ENCODE measurements at places on chromosomes 16 and 17.

DNA sequence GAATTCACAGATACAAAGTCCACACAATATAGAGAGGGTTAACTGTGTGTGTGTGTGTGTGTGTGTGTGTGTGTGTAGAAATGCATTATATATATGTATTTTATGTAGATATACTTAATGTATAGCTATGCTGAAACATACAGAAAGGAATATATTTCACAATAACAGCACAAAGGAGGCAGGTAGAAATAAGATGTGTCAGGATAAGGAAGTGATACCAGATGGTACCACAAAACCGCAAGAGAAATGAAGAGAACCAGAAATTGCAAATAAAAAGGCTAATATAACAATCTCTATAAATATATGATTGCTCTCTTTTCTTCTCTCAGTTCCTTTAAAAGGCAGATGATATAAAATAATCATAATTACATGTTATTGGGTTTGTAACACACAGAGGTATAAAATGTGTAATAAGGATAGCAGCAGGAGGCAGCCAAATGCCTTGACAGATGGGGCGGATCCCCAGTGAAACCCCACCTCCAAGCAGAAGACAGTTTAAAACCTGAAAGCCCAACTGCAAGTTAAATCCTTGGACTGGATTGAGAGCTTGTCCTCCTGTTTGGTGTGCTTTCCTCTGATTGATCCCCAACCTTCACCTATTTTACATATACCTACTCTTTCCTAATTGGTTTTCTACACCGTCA lies 365.4 kb upstream of the C16orf82 start:
- DNase-seq = no peak

DNA sequence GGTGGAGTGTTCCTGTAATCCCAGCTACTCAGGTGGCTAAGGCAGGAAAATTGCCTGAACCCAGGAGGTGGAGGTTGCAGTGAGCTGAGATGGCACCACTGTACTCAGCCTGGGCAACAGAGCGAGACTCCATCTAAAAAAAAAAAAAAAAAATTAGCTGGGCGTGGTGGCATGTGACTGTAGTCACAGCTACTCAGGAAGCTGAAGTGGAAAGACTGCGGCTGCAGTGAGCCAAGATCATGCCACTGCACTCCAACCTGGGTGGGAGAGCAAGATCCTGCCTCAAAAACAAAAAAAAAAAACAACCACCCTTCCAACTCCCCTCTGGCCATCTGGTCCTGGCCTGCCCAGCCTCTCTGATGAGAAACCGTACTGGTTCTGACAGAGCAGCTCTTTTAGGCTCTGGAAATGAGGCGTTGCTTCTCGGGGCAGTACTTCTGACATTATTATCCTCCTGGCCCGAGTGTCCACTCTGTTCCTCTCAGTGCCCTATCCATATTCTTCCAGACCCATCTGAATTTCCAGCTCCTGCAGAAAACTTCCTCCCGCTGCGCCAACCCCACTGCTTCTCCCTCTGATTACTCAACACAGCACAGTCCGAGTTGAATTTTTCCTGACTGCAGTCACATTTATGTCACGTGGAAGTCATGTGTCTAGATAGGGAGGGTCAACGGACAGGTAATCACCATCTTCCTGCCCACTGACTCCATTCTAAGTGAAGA lies 13.3 kb downstream of the GGA2 start:
- DNase-seq = no peak

GRCh38 chr17:55238931-55239297 lies 25.8 kb upstream of the HLF start:
- DNase-seq = no peak

DNA sequence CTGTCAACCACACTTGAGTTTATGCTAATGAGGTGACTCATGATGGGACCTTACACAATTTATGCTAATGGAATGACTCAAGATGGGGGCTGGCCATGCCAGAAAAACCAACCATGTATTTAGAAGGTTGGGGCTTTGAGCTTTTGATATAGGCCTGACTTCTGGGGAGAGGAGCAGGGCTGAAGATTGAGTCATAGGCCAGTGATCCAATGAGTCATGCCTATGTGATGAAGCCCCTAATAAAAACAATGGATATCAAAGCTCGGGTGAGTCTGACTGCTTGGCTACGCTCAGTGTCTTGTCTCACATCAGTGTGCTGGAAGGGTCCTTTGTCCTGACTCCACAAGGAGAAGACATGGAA lies 7.3 kb downstream of the MFSD6L start:
- no peak for DNase-seq
